ENCODE measurements at places on chromosomes 3 and 15.
A peak's percentile ranks its signal among the peaks of the same experiment; 100 is the strongest.

DNA sequence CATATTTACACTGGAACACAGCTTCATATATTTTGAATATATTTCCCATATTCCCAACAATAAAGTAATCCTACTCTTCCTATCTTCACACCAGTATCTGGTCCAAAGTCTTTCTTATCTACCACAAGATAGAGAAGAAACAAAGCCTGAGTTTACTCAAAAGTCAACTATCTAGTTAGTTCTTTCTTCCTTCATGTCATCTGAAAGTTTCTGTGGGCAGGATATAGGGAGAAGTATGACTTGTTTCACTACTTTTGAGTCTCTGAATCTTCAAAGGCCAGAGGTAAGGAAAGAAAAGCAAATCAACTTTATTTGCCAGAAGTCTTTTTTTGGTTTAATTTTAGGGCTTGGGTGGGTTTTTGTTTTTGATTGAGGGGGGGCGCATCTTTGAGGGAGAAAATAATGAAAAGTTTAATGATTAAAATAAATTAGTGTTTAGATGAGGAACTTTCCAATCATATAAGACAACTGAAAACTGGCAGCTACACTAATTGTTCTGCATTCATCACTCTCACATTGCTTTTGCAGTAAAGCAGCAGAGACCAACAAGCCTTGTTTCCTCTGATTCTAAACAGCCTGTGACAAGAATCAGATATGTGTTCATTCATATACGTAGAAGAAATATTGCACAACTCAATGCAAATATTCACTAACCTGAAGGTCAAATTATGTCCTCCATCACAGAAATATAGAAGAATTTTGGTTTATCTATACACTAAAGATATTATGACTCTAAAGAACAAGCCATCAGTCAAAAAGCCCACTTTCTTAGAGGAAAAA is 421.4 kb downstream of the SHQ1 start:
- H3K27me3 ChIP-seq: no peaks in the 10 kb centered on the region
- DNase-seq: no peak
- no peaks in the 10 kb centered on the region for H3K36me3 ChIP-seq
- H3K4me1 ChIP-seq: no peaks in the 10 kb centered on the region

GRCh38 chr15:88242586-88243555 is 13.7 kb downstream of the NTRK3 start:
- no peaks in the 10 kb centered on the region for H3K27me3 ChIP-seq
- H3K4me1 ChIP-seq: peaks cover 2% of the 10 kb centered on the region

- no peaks in the 10 kb centered on the region for H3K27me3 ChIP-seq
- no peak overlapping the region for H3K4me3 ChIP-seq
- H3K36me3 ChIP-seq: no peaks in the 10 kb centered on the region
- H3K4me1 ChIP-seq: no peaks in the 10 kb centered on the region
- DNase-seq: no peak
These were observed 199.2 kb downstream of the CACNA2D3 start for GRCh38 chr3:54321520-54321919.

- H3K36me3 ChIP-seq: no peaks in the 10 kb centered on the region
- DNase-seq: no peak
- no peak overlapping the region for H3K4me3 ChIP-seq
- H3K27ac ChIP-seq: no peak overlapping the region
These were observed 70.0 kb upstream of the ALDH1A3 start for GRCh38 chr15:100809587-100809986.

- no peaks in the 10 kb centered on the region for H3K27me3 ChIP-seq
- H3K27ac ChIP-seq: peak overlapping the region; percentile 56
- no peak overlapping the region for H3K4me3 ChIP-seq
- H3K4me1 ChIP-seq: peaks cover 27% of the 10 kb centered on the region
- peaks cover 39% of the 10 kb centered on the region for H3K36me3 ChIP-seq
These were observed 17.1 kb downstream of the TPM1 start for GRCh38 chr15:63059573-63060216.

DNA sequence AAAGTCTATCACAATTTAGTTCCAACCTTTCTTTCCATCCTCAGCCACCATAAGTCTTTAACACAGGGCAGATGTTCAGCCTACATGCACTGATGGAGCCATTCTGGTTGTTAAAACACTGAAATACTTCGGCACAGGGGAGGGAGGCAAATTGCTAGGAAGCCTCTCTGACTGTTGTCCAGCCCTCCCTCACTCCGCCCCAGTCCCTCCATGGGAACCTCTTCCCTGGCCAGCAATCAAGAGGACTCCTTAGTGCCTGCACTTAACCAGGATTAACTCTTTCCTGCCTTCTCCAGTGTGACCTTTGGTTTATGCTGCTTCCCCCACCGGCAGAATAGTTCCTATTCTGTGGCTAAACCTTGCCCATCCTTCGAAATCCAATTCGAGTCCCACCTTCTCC is 47.0 kb upstream of the USP3 start:
- no peaks in the 10 kb centered on the region for H3K36me3 ChIP-seq
- no peak overlapping the region for H3K4me3 ChIP-seq
- no peak overlapping the region for H3K27ac ChIP-seq
- DNase-seq: no peak
- peaks cover 6% of the 10 kb centered on the region for H3K4me1 ChIP-seq
- peaks cover 3% of the 10 kb centered on the region for H3K27me3 ChIP-seq

DNA sequence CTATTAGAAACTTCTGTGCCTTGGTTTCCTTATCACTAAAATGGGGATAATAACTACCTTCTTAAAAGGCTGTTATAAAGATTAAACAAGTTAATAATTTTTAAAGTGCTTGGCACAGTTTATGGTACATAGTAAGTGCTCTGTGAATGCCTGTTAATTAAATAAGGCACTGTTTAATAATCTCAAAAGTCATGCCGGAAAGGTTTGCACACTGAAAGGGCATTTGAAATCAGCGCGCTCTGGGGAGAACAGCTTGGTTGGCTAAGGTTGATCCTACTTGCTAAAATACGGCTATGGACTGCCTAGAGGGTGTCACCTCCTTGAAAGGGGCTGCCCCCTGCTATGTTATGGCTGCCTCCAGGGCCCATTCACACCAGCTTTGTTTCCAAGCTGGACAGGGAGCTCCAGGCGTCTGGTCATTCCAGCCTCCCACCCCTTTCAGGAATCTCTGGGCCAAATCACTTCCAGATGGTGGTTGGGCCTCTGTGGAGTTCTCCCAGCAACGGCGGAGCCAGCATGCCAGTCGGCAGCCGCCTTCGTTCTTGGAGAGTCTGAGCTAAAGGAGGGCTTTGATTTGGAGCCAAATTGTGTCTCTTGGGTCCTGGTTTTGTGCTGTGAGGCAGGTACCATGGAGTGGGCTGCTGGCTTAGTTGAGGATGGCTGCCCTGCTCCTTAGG is 5.9 kb downstream of the FLNB start:
- H3K36me3 ChIP-seq: no peaks in the 10 kb centered on the region
- peak overlapping the region; percentile 23 for H3K27ac ChIP-seq
- peak; percentile 86 for DNase-seq

GRCh38 chr3:9173445-9173844 is 76.0 kb downstream of the SRGAP3 start:
- no peaks in the 10 kb centered on the region for H3K27me3 ChIP-seq
- H3K4me1 ChIP-seq: no peaks in the 10 kb centered on the region
- no peak overlapping the region for H3K27ac ChIP-seq
- H3K36me3 ChIP-seq: no peaks in the 10 kb centered on the region
- H3K4me3 ChIP-seq: no peak overlapping the region
- DNase-seq: no peak

GRCh38 chr3:17431004-17431403 is 311.4 kb downstream of the TBC1D5 start:
- no peaks in the 10 kb centered on the region for H3K36me3 ChIP-seq
- DNase-seq: peak; percentile 33
- no peak overlapping the region for H3K4me3 ChIP-seq
- no peaks in the 10 kb centered on the region for H3K27me3 ChIP-seq

DNA sequence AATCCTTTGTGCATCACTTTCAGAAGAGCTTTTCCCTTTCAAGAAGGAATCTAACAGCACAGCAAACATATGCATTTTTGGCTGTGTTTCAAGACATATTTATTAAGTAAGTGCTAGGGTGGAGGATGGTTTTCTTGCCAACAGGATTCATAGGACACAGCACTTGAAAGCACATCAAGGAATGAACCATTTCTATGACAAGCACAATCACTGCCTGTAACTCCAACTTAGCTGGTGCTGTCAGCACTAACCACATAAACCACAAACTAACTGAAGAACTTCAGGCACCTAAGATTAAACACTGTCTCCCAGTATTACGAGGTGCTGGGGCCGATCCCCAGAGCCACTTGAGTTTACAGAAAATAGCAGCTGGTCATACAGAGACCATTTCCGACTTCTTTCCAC is 35.4 kb upstream of the SPRED1 start:
- peak overlapping the region; percentile 23 for H3K27ac ChIP-seq
- DNase-seq: peak; percentile 94
- H3K4me3 ChIP-seq: no peak overlapping the region
- H3K27me3 ChIP-seq: no peaks in the 10 kb centered on the region
- H3K36me3 ChIP-seq: no peaks in the 10 kb centered on the region
- no peaks in the 10 kb centered on the region for H3K4me1 ChIP-seq

- H3K36me3 ChIP-seq: no peaks in the 10 kb centered on the region
- no peak overlapping the region for H3K4me3 ChIP-seq
- H3K4me1 ChIP-seq: peaks cover 8% of the 10 kb centered on the region
- H3K27ac ChIP-seq: no peak overlapping the region
These were observed 34.2 kb downstream of the LIPC start for GRCh38 chr15:58465866-58466517.

DNA sequence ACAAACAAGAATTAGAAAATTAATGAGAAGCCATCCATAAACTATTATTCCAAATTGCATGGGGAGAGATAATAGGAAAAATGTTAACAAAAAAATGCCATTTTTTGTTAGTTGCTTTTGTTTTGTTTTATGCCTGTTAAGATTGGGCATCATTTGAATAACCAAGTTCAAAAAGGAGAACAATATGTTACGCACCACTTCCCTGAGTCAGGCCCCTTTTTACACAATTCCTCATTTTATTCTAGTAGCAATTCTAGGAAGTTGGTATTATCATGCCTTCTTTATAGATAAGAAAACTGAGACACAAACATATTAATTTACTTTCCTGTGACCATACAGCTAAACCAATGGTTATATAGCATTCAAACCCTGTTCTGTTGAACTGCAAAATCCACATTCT is 736.9 kb upstream of the CCDC54 start:
- no peak overlapping the region for H3K4me3 ChIP-seq
- H3K27ac ChIP-seq: no peak overlapping the region
- DNase-seq: no peak
- H3K4me1 ChIP-seq: no peaks in the 10 kb centered on the region
- no peaks in the 10 kb centered on the region for H3K27me3 ChIP-seq

GRCh38 chr15:67076147-67076843 is 10.9 kb downstream of the SMAD3 start:
- peak; percentile 90 for DNase-seq
- H3K4me1 ChIP-seq: peaks cover 46% of the 10 kb centered on the region
- H3K4me3 ChIP-seq: no peak overlapping the region
- peak overlapping the region; percentile 70 for H3K27ac ChIP-seq
- H3K27me3 ChIP-seq: no peaks in the 10 kb centered on the region
- H3K36me3 ChIP-seq: peaks cover 9% of the 10 kb centered on the region

- H3K4me1 ChIP-seq: peaks cover 4% of the 10 kb centered on the region
- H3K27me3 ChIP-seq: no peaks in the 10 kb centered on the region
- peak overlapping the region; percentile 9 for H3K27ac ChIP-seq
These were observed 50.8 kb upstream of the MRPS22 start for GRCh38 chr3:139292711-139293664.

DNA sequence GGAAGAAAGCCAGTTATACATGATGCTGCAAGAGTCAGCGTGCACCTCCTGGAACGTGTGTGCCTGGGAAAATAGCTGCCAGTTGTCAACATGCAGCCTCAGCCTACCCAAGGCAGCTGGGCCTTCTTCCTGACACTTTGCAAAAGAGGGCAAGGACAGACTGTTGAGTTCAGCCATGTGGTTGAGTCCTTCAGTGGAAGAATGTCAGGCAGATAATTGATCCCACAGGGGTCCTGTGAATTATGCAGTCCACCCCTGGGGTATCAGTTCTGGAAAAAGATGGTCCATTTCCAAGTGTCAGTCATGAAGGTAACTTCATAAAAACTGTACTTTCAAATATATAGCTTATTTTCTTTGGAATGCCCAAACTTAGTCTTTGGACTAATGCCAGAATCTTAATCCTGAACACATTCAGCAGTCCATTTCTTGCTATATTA is 79.6 kb downstream of the ARNT2 start:
- H3K4me3 ChIP-seq: no peak overlapping the region
- H3K27ac ChIP-seq: peak overlapping the region; percentile 64
- H3K27me3 ChIP-seq: no peaks in the 10 kb centered on the region
- no peaks in the 10 kb centered on the region for H3K36me3 ChIP-seq
